ENCODE measurements at places on chromosomes 11 and 22.

DNA sequence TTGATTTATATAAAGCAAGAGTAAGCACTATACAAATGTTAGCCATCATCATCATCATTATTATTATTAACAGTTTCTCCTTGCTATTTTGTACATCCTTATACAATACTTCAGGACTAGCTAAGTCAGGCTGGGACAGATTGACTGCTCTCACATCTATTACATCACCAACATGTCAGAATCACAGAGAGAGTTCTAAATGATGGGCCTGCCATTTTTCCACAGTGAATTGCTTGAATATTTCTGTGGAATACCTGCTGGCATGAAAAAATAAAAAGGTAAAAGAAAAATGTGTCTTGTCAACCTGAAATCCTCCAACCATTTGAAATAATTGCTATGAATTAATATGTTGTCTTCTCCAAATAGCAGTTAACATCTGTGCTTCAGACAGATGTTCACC lies 1311.3 kb downstream of the FAM181B start:
- no peak for DNase-seq

- DNase-seq, result no peak
Observed at GRCh38 chr11:68461575-68461917, 994 bp downstream of the PPP6R3 start.

DNA sequence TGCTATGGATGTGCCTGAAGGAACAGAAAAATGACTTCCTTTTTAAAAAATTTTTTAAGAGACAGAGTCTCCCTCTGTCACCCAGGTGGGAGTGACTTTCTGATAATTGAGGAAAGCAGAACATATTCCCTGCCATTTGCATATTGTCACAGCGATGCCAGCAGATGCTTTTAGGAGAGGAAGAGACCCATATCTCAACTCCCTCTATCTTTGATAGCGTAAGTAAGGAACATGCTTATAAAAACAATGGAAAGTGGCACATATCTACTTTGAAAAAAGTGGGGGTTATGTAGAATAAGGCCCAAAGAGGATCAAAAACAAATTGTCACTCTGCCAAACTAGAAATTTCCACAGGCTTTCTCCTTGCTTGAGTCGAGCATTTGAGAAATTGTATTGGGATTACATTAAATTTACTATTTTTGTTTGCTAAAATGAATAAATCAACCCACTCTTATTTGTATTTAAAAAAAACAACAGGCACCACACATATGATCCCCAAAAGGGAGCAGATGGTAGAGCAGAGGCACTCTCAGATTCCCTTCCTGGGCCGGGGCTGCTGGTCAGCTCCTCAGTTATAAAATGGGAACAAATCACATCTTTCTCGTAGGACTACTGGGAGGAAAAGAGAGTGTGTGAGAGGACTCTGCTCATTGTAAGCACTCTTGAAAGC lies 68.8 kb upstream of the TSPAN18 start:
- no peak for DNase-seq

DNA sequence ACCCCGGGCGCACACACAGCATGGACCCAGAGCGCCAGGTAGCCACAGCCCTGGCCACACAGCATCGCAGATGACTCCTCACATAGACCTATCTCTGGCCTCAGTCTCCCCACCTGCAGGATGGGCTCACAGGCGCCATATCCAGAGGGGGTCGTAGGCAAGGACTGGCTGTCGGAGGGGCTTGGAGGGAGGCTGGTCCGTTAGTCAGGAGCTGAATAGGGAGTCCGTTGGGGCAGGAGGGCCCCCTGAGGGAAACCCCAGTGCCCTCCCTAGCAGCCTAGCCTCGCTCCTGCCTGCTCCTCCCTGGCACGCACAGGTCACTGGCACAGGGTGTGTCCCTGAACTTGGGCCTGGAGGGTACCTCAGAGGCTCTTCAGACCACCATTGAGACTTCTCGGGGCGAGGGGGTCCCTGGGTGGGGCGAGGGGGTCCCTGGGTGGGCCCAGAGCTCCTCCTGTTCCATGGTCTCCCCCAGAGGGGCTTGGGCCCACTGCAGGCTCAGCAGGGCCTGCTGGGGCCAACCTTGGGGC lies 2.0 kb downstream of the PLXNB2 start:
- no peak for DNase-seq

- DNase-seq, result no peak
Observed at GRCh38 chr11:6666302-6667183, 10.9 kb upstream of the DCHS1 start.

GRCh38 chr11:102489186-102490145 lies 36.9 kb upstream of the TMEM123 start:
- DNase-seq, result no peak

DNA sequence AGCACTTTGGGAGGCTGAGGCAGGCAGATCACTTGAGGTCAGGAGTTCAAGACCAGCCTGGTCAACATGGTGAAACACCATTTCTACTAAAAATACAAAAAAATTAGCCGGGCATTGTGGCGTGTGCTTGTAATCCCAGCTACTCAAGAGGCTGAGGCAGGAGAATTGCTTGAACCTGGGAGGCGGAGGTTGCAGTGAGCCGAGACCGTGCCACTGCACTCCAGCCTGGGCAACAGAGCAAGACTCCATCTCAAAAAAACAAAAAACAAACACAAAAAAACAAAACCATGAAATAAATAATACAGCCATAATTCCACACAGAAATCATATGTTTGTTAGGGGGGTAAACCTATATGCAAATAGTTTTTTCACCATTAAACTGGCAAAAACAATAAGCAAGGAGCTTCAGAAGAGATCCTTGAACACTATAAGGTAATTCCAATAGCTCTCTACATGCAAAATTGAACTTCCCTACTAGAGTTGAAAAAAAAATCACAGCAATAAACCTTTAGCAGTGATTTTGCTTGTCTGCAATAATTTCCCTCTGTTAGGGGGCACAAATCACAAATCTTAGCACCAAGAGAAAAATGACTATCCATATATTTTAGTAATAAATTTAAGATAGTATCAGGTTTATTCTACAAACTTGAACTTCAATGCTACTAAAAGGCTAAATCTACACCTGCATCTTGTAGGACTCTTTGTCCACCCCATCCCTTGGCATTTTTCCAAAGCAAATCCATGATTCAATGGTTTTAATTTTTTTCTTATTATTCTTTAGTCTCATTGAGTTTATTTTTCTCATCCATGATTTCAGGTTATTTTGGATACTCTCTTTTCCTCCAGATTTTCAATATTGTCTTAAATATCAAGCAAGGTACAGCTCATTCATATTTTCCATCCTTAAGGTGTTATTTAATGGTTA lies 3.9 kb downstream of the CSTF3 start:
- no peak for DNase-seq

GRCh38 chr11:36186340-36187175 lies 102.7 kb downstream of the COMMD9 start:
- DNase-seq, result no peak

DNA sequence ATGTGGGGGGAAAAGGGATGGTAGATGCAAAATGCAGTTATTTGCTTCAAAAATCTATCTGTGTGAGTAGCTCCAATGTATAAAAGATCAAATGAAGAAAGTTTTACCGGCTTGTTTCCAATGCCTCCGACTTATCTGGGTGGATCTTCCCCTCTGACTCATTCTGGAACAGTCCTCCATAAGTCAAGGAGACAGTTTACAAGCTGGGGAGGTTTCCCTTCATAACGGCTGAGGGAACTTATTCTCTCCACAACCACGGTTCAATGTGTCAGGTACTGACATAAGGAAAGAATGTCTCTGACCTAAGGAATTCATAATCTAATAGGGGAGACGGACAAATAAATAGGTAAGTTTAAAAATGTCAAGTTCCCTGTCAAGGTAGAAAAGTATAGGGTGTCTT lies 49.7 kb upstream of the BIRC3 start:
- DNase-seq, result no peak

- peak; percentile 32 for DNase-seq
Observed at GRCh38 chr11:114775875-114776621, 97.7 kb downstream of the NXPE2 start.

DNA sequence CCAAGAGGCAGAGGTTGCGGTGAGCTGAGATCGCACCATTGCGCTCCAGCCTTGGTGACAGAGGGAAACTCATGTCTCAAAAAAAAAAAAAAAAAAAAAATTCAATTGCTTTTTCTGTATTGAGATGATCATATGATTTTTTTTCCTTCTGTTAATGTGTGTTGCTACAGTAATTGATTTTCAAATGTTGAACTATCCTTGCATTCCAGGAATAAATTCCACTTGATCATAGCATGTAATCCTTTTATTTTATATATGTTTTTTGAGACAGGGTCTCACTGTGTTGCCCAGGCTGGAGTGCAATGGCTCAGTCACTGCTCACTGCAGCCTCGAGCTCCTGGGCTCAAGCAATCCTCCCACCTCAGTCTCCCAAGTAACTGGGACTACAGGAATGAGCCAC lies 33.3 kb downstream of the MOV10L1 start:
- DNase-seq, result no peak

DNA sequence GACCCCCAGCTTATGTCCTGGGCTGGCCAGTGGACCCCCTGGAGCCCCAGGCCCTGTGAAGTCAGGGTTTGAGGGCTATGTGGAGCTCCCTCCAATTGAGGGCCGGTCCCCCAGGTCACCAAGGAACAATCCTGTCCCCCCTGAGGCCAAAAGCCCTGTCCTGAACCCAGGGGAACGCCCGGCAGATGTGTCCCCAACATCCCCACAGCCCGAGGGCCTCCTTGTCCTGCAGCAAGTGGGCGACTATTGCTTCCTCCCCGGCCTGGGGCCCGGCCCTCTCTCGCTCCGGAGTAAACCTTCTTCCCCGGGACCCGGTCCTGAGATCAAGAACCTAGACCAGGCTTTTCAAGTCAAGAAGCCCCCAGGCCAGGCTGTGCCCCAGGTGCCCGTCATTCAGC lies 24.6 kb downstream of the CSF2RB start:
- DNase-seq, result no peak

DNA sequence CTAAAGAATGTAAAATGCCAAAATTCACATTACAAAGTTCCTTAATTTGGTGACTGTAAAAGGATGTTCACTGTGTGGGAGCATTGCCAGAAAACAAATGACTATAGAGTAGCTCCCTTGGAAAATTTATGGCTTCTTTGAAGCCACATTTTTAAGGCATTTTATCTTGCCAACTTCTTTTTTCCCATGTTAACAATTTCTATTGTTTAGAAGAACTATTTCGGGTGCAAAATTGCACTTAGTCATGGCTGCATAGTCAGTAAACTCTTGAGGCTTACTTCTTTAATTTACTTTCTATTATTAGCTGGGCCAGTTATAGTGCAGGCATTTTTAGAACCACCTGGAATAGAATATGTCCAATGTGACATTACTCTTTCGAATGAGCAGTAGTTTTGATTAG lies 515.3 kb downstream of the JRKL start:
- DNase-seq, result no peak

- DNase-seq, result no peak
Observed at GRCh38 chr22:24028533-24028932, 17.4 kb downstream of the CABIN1 start.

- DNase-seq, result no peak
Observed at GRCh38 chr11:59179121-59179520, 7.2 kb downstream of the DTX4 start.

- DNase-seq, result no peak
Observed at GRCh38 chr11:121757480-121758125, 304.8 kb upstream of the SORL1-AS1 start.

DNA sequence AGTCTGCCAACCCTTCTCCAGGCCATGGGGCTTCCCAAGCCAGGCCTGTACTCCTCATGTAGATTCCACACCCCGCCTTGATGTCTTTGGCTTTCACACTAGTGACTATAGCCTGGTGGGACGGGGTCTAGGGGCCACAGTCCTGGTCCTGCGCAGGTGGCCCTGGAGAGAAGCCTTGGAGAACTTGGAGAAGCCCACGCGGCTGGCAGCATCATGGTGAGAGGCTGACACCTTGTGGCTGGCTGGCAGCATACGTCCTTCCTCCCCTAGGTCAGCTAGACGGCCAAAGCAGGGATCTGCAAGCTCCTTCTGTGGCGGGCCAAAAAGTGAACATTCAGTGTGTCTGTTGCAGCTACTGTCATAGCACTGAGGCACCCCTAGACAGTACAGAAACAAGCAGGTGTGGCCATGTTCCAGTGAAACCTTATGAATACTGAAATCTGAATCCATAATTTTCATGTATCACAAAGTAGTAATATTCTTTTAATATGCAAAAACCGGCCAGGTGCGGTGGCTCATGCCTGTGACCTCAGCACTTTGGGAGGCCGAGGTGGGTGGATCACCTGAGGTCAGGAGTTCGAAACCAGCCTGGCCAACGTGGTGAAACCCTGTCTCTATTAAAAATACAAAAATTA lies 42.0 kb downstream of the FAM83F start:
- peak; percentile 81 for DNase-seq

- no peak for DNase-seq
Observed at GRCh38 chr11:129224538-129224937, 32.4 kb upstream of the ARHGAP32 start.

DNA sequence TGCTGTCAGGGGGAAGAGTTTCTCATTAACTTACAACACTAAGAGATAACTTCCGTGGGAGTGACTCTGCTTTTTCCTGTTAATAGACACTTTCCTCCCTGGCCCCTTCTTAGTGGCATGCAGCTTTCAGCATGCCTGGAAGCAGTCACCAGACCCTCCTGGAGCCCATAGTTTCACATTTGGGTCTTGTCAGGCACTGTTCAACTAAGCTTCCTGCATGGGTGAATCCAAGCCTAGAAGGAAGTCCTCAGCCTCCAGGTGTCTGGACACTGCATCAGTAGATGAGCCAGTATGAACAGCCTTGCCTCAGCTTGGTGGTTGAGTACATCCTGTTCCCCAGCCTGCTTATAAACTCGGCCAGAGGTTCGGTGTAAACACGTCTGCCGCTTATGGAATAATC lies 68.1 kb downstream of the PPP6R3 start:
- no peak for DNase-seq

DNA sequence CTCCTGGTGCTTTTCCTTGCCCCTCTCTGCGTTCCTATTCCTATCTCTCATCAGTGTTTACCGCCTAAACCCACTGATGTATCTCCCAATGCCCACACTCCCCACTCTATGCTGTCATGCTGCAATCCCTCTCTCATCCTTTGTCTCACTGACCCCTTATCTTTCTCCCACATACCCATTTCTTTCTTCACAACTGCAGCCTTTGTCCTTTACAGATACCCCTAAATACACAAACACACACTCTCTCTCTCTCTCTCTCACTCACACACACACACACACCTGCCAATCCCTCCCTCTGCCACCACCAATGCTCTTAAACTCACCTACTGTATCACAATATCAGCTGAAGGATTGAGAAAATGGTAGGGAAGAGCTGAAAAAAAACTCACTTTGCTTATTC lies 5.3 kb upstream of the OR52B2 start:
- DNase-seq, result no peak

DNA sequence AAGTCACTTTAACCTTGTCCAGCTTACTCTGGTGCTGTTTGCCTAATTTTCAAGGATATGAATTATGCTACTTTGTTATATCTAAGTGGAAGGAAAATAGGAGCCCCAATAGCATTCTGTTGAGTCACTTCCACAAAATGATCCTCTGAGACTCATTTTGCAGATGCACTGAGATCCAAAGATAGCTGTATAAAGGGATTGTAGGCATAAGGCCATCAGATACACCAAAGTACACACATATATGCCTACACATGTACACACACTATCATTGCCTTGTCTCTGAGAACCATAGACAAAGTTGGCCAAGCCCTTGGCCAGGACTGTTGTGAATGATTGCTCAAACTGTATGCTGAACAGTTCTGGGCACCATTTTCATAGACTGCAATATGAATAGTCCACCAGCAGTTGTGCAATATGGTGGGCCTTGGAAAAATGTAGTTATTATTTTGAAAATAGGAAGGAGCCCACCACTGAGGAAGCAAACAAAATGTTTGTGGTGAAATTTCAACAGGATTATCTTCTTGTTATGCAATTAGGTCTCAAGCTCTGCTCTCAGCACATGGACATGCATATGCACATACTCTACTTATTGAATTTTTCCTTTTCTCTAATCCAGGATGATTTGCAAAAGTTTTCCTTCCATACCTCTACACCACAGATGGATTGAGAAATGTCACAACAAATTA lies 186.0 kb upstream of the CTSC start:
- DNase-seq, result no peak

Data from glutamatergic neuron (in vitro differentiated cells).